ENCODE measurements at places on chromosomes 13 and 19.

- no peak for DNase-seq
Observed at GRCh38 chr19:33520844-33521479, 629 bp downstream of the PEPD start.

GRCh38 chr13:39536906-39537305 is 66.1 kb downstream of the LHFPL6 start:
- no peak for DNase-seq

DNA sequence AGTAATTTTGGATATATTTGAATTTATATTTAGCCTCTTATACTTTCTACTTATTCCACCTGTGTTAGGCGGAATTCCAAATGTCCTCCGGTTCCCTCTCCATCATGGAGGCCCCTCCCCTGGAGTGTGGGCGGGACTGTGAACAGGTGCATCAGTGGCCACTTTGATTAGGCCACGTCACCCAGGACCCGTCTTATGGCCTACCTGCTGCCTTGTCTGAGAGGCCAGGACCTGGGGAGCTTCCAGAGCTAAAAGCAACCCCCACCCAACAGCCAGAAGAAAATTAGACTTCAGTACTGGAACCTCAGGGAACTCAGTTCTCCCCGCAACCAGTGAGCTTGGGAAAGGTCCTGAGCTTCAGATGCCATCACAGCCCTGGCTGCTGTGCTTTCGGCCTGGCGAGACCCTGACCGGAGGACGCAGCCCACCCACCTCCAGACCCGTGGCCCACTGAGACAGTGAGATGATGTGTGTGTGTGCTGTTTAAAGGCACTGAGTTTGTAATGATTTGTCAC is 200.2 kb upstream of the SOX1 start:
- no peak for DNase-seq

- DNase-seq = no peak
Observed at GRCh38 chr19:35120898-35121297, 5.3 kb downstream of the FXYD3 start.

GRCh38 chr19:46294494-46294893 is 2.3 kb upstream of the HIF3A start:
- DNase-seq = no peak

DNA sequence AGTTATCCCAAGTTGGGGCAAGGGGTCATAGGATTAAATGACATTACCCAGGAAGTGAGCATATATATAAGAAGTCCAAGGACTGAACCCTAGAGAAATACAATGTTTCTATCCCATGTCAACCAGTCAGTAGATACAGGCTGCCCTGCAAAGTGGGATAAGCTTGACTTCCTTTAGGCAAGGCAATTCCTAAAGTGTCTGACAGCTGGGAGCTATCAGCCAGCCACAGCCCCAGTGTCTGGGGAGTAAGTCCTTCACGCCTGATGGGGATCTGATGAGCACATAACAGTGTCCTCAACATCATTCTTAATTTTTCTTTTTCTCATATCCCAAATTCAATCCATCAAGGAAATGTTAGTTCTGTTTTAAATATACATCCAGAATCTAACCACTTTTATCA is 54.1 kb downstream of the DNAJC15 start:
- DNase-seq = no peak

GRCh38 chr19:10737722-10738121 is 19.8 kb downstream of the DNM2 start:
- DNase-seq = no peak

- no peak for DNase-seq
Observed at GRCh38 chr19:46461537-46461936, 9.8 kb downstream of the PNMA8A start.

- no peak for DNase-seq
Observed at GRCh38 chr19:18768046-18768771, 22.9 kb downstream of the COMP start.

DNA sequence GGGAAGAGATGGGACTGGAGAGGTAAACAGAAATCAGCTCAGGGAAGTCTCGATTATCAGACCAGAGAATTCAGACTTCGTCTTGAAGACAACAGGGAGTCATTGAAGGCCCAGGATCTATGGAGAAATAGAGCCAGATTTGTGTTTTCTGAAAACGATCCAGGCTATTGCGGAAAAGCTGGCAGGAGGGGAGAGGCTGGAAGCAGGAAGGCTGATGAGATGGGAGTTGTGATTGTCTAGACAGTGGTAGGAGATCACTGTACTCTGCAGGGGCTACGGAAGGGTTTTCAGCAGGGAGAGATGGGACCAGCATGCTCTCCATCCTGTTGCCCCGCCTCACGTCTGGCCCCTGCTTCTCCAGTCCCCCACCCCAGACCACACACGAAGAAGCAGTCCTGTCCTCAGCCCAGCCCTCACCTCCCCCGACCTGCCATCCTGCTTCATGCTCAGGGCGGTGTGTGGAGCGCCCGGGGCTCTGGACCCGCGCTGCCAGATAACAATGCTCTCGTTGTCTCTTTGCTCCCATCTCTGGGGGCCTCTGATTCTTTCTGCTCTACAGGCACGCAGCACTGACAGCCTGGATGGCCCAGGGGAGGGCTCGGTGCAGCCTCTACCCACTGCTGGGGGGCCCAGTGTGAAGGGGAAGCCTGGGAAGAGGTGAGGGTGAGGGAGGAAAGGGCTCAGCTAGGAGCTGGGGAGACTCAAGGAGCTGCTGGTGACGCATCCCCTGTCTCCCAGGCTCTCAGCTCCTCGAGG is 1.9 kb downstream of the ARHGAP33 start:
- DNase-seq = no peak

GRCh38 chr19:38020311-38020710 is 113.3 kb downstream of the SIPA1L3 start:
- no peak for DNase-seq

DNA sequence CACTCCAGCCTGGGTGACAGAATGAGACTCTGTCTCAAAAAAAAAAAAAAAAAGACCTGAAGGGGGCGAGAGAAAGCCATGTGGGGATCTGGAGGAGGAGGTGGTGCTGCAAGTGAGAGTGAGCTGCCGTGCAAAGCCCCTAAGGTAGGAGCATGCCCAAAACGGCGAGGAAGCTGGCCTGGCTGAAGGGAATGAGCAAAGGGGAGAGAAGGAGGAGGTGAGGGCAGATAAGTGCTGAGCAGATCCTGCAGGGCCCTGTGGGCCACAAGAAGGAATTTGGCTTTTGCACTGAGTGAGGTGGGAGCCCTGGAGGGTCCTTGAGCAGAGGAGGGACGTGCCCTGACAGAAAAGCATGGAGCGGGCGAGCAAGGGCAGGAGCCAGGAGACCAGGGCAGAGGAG is 19.4 kb upstream of the ADGRE5 start:
- DNase-seq = no peak

DNA sequence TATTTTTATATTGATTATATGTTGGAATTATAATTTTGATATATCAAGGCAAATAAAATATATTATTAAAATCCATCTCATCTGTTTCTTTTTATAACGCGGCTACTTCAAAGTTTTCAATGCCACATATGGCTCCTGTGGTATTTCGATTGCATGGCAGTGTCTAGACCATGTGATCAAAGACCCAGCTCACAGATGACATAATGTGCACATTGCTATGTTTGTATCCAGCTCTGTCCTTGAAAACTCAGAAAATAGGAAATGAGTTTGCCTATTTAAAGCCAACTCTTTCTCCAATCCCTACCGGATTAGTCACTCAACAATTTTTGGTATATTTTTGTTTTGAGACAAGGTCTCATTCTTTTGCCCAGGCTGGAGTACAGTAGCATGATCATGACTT is 26.2 kb downstream of the TMTC4 start:
- no peak for DNase-seq

DNA sequence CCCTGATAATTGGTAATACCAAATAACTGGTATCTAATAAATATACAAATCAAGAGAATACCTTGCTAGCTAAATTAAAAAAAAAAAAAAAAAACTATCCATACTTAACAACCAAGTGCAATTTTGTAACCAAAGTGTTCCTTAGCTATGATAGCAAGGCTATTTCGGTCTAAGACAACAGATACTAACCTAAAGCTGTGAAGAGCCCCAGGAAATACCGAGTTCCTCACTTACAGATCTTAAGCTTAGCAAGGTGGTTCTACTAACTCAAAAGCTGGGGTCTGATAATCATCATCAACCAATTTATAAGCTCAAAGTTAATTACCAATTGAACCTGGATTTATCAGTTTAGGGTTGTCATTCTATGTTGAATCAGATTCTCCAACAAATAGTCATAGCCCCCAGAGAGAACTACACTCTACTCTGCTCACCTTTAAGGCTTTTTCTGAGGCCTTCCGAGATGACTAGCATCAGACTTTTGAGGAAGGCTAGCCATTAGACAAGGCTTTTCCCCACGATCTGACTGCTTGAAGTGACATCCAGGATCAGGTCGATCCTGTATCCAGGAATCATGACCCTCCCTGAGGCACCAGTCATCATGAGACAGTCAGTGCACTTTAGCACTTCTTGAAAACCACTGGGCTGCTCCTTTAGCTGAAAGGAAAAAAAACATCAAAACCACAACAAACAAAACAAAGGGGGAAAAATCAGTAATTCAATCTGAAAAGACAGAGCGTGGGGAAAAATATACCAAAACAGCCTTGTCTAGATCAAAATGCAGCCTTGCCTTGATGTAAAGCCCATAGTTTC is 31.9 kb downstream of the INTS6 start:
- no peak for DNase-seq

DNA sequence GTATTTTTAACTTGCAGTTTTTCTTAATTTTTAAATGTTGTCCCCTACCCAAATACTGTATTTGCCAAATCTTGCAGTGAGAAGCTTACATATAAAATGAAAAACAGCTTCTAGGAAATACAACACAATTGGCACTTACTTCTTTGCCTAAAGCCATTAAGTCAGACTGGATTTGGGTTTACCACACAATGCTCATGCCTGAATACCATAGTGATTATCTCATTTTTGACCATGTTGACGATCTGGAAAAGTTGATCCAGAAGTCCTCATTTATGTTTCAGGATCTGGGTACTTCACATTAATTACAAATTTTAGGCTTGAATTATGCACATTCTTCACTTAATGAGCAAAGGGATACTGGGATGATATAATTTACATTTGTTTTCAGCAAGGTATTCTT is 2.4 kb downstream of the RNF6 start:
- no peak for DNase-seq

DNA sequence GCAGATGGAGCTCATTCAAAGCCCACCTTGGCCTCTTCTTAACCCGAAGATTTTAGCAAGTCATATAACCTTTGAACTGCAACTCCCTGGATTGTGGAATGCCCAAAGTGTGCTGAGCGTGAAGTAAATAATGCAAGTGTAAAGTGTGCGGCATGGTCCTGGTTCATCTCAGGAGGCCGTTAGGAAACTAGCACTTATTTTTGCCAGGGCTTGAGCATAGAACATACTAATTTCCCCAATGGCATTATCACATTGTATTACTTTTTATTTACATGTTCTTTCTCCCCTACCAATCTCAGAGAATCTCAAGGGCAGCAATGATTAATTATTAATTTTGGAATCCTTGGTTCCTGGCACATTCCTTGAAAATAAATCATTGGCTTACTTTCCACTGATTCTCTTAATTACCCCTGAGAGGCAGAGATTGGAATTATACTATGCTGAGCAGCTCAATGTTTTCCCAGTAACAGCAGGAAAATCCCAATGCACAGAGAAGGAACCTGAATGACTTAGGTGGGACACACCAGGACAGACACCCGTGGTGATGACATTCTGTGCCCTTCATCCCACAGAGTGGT is 128.8 kb upstream of the GJB6 start:
- no peak for DNase-seq

DNA sequence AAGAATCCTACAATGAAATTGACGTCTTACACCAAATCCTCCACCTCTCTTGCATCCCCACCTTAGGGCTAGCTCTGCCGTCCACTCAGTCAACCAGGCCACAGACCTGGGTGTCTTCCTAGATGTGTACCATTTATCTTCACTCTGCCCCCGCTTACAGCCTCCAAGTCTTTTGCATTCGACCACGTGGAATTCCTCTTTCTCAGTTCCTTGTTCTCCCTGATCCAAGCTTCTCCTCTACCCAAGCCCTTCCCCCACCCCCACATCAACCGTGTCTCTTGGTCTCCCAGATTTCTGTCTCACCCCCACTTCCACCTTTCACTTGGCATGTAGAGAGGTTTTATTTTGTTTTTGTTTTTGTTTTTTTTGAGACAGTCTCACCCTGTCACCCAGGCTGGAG is 1.2 kb upstream of the DMWD start:
- no peak for DNase-seq

DNA sequence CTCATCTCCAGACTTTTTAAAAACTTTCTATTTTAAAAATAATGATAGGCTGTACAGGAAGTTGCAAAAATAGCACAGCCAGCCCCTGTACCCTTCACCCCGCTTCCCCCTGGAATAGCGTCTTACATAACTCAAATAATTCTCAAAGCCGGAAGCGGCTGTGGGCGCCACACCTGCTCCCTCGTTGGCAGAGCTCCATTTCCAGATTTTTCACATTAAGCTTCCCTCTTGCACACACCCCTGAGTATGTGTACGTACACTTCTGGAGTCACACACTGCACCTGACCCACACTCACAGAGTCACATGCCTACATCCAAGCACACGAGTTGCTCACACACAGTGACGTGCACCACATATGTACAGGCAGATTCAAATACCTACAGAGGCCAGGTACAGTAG is 24.9 kb upstream of the DPP9 start:
- no peak for DNase-seq

- DNase-seq = no peak
Observed at GRCh38 chr19:4376991-4377781, 23.2 kb downstream of the SH3GL1 start.

GRCh38 chr19:20039203-20039723 is at the start of gene ZNF682:
TSS of gene ZNF682 (minus strand) at chr19:20039505. CDS start at chr19:20039345, 160 bp downstream.
- DNase-seq = peak; percentile 97

- DNase-seq = no peak
Observed at GRCh38 chr13:33033051-33033812, 17.0 kb downstream of the KL start.

DNA sequence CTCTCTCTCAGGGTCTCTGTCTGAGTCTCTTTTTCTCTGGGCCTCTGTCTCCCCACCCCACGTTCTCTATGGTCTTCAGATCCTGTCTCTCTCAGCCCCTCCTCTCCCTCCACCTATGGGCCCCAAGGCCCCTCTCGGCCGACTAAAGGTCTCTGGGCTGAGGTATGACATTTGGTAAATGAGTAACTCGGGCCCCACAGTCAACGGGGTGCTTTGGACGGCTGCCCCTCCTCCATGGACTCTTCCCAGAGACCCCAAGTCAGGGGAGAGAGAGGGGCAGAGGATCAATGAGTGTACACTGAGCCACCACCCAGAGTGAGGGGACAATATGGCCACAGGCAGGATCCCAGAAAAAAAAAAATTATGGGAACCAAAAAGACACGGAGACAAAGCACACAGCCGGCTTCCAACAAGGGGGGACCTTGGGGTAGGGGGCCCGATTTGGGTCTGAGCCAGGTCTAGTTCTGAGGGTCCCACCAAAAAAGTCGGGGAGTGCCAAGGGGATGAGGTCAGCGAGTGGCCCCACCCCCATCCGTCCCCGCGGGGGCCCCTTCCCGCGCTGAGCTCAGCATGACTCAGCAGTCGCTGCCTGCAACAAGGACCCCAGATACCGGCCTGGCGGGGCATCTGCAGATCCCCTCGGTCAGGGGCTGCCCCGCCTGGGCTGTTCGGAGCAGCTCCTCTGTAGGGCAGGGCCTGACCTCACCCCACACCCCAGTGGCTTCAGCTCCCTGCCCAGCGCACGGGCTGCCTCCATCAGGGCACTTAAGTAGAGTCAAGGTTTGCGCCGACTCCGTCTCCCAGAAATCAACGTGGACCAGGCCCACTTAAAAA is 1.5 kb upstream of the FTL start:
- DNase-seq = peak; percentile 62

Measured in stimulated activated CD4-positive, alpha-beta T cell treated with anti-CD3 and anti-CD28 coated beads, TNF-alpha, amount 100 ng/mL, for 48 hours (primary cell).